NCI-H524 treated with DMSO at 0.1 percent for 48 hours (cell line): ENCODE measurements at places on chromosomes 2 and 18.
A peak's percentile ranks its signal among the peaks of the same experiment; 100 is the strongest.

- DNase-seq, result no peak
These were observed 396.7 kb upstream of the DCC start for GRCh38 chr18:51943281-51943680.

GRCh38 chr2:152564754-152565551 lies 152.3 kb downstream of the PRPF40A start:
- DNase-seq, result no peak

DNA sequence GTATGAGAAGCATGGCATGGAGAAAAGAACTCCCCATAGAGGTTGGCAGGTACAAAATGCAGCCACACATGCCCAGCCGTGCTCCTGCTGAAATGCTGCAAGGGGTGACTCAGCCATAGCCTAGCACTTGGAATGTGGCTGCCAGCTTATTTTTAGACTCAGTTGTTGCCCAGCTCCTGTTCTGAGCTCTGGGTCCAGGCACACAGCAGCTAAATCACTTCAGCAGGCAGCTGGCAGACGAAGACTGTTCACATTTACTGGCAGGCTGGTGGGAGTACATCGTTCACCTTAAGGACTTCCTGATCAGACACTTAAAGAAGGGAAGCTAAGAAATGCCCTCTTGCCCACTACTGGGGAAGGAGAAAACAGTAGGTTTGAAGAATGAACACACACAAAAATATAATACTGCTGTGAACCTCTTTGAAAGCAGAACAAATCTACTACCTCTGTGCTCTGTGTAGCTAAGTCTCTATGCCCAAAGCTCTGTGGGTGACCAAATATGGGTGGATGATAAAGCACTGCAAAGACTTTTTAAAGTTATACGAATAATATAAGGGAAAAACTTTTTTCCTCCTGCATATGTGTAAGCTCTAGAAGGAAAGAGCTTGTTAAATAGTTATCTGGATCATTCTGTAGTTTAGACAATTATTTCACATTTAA lies 146.1 kb downstream of the LNPK start:
- DNase-seq, result peak; percentile 8

DNA sequence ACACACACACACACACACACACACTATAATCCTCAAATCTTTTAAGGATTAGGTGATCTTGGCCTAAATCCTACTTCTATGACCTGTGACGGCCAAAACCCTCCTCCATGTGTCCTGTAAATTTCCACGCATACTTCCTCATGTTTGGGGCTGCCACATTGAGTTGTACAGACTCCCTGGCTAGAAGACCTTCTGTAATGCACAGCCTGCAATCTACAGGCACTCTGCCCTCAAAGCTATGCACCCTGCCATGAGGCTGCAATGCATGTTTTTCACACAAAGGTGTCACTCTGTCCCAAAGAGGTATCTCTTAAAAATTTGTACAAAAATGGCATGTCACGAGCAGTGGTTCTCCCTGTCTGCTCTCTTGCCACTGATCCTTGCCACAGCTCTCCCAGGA lies 26.4 kb upstream of the B4GALT6 start:
- DNase-seq, result no peak

DNA sequence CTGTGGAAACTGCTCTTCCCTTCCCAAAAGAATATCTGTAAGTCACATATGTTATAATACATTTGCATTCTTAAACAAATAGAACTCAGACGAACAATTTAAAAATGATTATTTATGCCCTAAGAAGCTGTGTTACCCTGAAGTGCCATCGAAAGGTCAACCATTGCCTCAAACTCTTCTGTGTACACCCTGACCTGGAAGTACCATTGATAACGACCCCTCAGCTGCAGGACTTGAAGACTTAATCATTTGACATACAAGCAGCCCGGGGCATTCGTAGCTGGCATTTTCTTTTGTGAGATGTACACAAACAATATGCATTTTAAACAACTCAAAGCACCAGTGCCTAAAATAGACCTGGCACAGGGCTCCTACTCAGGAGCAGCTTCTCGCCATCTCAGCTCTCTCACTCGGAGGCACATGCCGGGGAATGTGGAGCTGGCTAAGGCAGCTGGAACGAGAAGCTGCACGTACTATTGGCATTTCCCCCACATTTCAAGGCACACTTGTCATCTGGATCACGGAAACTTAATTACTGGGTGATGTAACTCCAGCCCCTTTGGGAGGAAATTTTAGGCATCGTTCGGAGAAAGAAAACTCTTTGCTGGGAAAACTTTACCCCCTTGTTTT lies 170.0 kb upstream of the GALNT5 start:
- no peak for DNase-seq

DNA sequence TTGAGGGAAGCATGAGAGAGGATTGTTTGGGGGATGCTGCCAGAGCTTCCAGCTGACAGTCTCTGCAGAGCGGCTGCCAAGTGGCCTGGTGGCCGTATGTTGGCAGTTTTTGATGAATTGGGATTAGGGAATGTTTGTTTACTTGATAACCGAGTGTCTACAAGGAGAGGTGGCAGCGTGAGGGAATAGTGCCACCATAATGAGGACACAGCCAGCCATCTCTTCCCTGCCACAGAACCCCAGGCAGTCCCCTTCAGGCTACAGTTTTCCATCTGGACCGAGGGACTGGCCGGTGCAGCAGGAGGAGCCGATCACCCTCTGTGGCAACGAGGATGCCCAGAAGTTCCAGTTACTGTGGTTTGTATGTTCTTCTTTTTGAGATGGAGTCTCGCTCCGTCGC lies 55.2 kb downstream of the TRAPPC12 start:
- DNase-seq, result no peak

GRCh38 chr2:174343343-174343622 lies 8.5 kb downstream of the SP9 start:
- no peak for DNase-seq

DNA sequence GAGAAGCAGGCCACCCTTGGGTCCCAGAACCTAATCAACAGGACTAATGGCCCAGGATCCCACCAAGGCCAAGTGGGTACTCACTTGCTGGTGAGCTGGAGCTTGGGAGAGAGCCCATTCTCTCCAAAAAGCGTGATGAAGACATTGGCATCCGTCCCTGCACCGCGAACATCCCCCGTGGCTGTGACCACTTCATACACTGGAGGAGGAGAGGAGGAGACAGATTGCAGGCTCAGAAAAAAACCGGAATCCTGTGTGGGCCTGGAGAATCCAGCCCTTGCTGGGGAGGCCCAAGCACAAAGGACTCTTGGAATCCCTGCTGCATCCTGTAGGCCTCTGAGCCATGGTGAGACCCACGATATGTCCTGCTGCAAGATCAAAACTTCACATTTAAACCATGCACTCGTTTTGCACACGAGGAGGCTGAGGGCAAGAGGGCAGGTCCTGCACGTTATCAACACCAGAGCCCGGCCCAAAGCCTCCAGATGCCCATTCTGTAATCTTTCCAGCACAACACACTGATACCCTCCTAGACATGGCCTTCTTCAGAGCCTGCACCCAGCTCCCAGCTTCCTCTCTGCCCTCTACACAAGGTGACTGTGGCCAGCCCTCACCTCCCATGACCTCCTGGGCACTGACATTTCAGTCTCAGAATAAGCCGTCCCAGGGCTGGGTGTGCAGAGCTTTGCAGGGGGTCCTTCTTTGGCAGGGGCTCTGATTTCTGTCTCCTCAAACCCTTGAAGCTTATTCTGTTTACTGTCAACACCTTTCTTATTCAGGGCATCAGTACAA lies 7.8 kb downstream of the LOXHD1 start:
- DNase-seq, result no peak

- no peak for DNase-seq
These were observed 103.1 kb upstream of the THOC1 start for GRCh38 chr18:370751-371608.

- DNase-seq, result peak; percentile 39
These were observed 582.1 kb upstream of the SETBP1 start for GRCh38 chr18:44098551-44099098.

GRCh38 chr2:40332191-40332826 lies 119.6 kb downstream of the SLC8A1 start:
- DNase-seq, result no peak
